ENCODE measurements at places on chromosomes 5 and 9.

GRCh38 chr5:108276187-108277050 lies 105.5 kb downstream of the FBXL17 start:
- no peak for DNase-seq

- DNase-seq: no peak
These were observed 813.3 kb upstream of the WWC1 start for GRCh38 chr5:167478188-167478587.

- DNase-seq: no peak
These were observed 21.0 kb upstream of the ANP32B start for GRCh38 chr9:97962136-97962535.

- no peak for DNase-seq
These were observed 200.7 kb downstream of the SLC12A2 start for GRCh38 chr5:128284236-128284635.

DNA sequence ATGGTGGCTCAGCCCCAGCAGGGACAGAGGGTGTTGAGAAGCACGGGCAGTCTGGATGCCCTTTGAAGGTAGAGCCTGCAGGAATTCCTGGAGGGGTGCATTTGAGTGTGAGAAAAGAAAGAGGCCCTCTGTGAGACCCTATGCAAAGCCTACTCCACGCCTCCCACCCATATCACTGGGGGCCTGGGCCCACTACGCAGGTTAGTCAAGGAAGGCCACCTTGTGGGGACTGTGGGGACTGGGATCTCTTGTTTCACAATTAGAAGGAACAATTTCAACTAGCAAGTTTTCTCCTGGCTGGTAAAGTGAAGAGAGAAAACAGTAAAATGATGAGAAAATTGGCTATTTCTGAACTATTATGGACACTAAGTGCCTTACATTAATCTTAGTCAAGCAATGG lies 486.2 kb upstream of the DAP start:
- no peak for DNase-seq

GRCh38 chr5:173352366-173353349 lies 24.4 kb upstream of the STC2 start:
- DNase-seq: no peak

- no peak for DNase-seq
These were observed 132.0 kb downstream of the FAM174A start for GRCh38 chr5:100667161-100667630.

DNA sequence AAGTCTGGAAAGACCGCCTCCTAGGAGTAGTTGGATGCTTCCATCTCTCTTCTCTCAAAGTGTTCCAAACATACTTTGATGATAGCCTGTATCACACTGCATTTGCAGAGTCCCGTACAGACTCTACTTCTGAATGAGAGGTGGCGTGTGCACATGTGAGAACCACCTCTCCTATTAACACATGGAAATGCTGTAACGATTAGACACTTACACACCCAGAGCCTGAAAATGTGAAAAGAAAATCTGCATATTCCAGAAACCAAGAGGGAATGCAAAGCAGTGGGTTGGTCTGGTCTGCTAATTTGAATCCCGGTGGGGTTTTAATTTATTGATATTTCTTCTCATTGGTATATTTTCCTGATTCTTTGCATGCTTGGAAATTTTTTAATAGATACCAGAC lies 10.5 kb downstream of the UGCG start:
- DNase-seq: no peak

- no peak for DNase-seq
These were observed 30.7 kb downstream of the IFNW1 start for GRCh38 chr9:21110708-21111576.

- no peak for DNase-seq
These were observed 39.3 kb downstream of the B4GALT1 start for GRCh38 chr9:33127881-33128280.

DNA sequence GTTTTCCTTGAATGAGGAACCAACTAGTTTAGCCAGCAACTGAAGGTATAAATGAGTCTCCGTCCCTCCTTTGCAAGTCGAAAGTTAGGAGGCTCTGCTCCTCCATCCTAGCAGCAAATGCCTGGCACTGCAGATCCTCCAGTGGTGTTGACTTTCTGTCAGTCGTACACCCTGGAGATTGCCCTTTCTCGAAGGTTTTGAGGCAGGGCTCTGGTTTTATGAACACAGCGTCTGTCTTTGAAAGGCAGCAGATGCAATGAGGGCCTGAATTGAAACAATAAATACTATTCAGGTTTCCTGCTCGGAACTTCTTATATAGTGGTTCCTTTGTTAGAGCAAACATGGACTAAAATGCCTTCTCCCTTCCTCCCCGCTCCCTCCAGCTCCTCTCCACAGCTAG lies 284.0 kb downstream of the TMEM38B start:
- no peak for DNase-seq

DNA sequence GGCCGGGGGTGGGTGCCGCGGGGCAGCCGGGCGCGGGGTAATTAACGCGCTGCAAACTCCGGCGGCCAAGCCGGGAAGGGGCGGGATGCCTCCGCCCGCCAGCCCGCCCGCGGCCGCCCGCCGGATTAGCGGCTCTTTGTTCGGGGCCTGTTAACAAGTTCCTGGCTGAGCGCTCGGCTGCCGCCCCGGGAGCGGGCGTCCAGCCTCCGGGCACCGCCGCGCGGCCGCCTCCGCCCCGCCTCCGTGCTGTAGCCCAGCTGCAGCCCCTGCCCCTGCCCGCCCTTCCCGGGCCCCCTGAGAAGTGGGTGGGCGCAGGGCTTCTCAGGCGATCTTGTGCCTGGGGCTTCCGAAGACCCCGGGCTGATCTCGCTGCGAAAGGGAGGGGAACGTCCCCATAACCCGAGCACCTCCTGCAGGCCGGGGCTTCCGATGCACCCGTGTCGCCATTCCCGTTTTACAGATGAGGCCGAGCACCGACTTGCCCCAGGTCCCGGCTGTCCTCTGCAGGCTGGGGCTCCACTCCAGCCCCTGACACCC lies 7.5 kb downstream of the UNC5A start:
- DNase-seq: no peak

DNA sequence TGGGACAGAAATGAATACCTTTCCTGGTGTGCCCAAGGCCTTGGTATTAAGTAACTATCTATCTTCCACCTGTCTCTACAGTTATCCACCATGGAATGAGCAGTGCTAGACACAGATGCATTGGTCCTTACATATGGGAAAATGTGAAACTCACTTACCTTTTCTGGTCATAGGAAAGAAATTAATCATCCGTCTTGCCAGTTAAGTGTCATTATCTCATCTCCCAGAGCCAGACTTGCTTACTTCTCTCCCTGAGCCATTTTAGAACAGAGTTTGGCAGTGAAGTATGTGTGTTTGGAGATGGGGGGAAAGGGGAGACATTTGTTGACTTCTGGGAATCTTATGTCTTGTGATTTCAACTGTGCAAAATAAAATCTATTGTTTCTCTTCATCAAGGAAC lies 1211.0 kb upstream of the CDH6 start:
- no peak for DNase-seq

- DNase-seq: no peak
These were observed 144.6 kb downstream of the CACNA1B start for GRCh38 chr9:138022121-138022741.

- DNase-seq: no peak
These were observed 23.1 kb downstream of the ANP32B start for GRCh38 chr9:98006127-98006796.

- DNase-seq: no peak
These were observed 444.8 kb downstream of the BNC2 start for GRCh38 chr9:16425562-16426231.

DNA sequence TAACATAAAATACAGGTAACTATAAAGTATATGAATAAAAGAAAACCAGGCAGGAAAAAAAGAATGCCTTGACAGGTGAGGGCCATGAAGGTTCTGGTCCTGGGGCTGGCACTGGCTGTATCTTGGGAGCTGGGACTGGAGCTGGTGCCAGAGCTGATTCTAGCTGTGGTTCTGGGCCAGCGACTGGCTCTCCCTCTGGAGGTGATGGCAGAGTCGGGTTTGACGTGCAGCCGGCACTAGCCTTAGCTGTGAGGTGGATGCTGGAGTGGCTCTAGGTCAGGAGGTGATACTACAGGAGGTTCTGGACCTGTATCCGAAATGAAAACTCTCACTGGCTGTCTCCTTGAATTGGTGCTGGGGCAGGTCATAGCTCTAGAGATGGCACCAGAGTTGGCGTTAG lies 22.3 kb downstream of the OBP2B start:
- DNase-seq: no peak

DNA sequence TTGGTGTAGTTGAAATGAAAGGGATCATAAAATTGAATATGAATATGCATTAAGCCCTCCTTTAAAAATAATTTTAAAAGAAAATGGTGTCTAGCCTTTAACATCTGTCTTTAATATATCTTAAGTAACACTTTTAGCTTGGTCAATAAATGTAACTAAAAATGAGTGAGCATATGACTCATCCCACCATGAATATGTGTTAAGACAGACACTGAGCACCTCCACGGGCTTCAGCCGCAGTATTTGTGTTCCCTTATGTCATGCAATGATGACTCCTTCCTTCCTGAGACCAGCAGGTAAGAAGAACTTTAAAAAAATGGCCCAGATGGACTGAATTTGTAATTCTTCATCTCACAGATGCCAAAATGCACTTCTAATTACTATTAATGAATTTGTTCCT lies 563.2 kb downstream of the NR2F1-AS1 start:
- DNase-seq: no peak

- DNase-seq: no peak
These were observed 79.4 kb downstream of the ESM1 start for GRCh38 chr5:54905942-54906537.

DNA sequence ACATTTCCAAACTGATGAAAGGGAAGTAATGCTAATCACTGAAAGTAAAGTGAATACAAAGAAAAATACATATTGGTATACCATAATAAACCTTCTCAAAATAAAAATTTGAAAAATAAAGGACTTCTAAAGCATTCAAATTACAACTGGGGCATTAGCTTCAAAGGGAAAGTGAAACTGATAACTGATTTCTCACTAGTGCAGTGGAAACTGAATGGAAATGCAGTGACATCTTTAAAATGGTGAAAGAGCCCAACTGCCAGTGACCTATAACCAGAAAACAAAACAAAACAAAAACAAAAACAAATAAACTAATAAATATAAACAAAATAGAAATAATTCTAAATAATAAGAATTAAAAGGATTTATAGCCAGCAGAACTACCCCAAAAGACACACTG lies 297.5 kb upstream of the GRIN3A start:
- no peak for DNase-seq

DNA sequence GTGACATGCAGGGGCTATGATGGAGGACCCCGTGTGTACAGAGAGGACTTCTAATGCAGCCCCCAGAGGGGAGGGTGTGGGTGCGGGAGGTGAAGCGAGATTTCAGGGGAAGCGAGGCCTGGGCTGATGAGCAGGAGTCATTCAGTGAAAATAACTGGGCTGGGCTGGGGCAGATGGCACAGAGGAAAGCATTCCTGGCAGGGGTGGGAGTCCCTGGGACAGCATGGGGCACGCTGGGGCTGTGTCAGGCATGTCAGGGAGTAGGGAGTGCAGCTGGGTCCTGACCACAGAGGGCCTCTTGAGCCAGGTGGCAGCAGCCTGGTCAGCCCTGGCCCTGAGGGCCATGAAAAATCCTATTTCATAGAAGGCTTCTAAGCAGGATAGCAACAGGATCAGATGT lies 36.6 kb downstream of the COL15A1 start:
- DNase-seq: no peak

DNA sequence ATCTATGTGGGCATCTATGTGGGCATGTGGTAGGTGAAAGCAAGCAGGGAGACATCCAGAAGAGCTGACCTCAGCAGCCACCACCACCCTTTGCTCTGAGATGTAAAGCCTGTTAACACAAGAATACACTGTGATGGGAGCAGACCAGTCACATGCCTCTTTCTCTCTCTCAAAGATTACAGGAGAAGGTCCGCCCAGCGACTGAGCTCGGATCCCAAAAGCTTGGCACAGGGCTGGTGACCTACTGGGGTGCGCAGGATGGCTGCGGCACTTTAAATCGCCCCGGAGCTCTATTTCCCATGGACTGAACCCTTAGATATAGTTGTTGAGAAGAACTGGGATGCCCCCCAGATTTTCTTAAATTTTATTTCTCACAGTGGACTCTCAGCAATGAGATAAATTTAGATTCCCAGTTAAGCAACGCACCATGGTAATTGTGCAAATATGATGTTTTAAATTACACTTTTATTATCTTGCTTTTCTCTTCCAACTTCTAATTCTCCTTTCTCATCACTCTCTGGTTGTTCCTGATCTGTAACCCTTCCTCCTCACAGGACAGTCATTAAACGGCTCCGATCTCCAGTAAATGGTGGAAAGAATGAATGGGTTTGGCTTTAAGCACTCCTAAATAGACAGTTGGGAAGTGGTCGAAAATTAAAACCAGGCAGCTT lies 37.7 kb upstream of the ICE1 start:
- DNase-seq: no peak

- DNase-seq: no peak
These were observed 420.6 kb downstream of the CTNND2 start for GRCh38 chr5:11483630-11484029.

DNA sequence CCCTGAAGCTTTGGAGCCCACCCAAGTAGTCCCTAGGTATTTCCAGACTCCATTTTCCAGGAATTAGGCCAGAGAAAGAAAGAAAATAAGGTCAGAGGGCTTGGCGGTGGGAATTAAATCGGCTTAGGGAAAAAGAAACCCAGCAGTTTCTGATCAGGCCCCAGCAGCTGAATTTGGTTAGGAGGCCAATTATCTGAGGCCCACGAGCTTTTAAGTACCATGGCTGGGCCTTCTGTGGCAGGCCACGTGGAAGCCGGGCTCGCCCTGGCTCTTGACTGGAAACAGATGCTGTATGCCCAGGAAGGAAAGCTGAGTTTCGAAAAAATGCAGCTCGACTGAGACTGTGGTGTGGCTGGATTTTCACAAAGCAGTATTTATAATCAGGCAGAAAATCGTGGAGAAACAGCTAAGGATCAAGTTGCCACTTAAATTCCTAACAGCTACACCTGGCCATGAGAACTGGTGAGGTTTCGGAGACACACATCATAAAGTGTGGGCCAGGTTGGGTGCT lies 75.1 kb upstream of the PANK3 start:
- no peak for DNase-seq

DNA sequence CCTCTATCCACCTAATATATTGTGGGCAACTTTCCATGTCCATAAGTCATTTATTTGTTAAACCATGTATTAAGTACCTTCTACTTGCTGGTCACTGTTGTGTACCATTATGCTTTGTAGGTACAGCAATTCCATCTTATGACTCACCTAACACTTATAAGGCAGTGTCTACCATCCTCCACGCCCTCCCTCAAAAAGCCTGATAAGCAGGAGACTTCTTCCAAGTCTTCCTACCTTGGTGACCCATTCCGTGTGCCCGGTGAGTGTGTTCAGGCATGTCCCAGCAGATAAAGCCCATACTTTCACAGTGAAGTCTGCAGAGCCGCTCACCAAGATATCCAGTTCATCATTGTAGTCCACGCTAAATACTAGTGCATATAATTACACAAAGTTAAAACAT lies 17.4 kb downstream of the FBXW2 start:
- DNase-seq: no peak

DNA sequence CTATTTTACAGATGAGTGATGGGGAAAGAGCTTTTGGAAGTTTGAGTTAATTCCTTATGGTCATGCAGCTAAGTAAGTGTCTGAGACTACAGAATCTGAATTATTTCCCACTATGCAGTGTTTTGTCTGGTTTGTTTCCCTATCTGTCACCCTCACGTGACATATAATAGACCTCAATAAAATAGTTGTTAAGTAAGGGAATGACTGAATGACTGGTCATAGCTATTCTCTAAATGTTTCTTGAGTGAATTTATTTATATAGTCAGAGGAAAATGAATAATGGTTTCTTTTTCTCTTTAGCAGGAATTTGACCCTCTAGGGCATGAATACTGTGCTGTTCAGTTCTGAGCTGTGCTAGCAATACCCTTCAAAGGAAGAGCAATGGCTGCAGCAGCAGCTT lies 10.3 kb downstream of the TRIM32 start:
- DNase-seq: no peak

Measured in substantia nigra (tissue), 51 donors.